ENCODE measurements at places on chromosomes 7 and 10. TPM values are rescaled to one million over a fixed set of nuclear protein-coding genes. Genes with fewer than 3 reads are reported as not detected.

Gene CYP26C1
- not detected for total RNA-seq

- H3K36me3 ChIP-seq, result no peaks in the 10 kb centered on the region
- H3K27me3 ChIP-seq, result no peaks in the 10 kb centered on the region
These were observed 94.3 kb upstream of the SDK1 start for GRCh38 chr7:3206771-3207191.

DNA sequence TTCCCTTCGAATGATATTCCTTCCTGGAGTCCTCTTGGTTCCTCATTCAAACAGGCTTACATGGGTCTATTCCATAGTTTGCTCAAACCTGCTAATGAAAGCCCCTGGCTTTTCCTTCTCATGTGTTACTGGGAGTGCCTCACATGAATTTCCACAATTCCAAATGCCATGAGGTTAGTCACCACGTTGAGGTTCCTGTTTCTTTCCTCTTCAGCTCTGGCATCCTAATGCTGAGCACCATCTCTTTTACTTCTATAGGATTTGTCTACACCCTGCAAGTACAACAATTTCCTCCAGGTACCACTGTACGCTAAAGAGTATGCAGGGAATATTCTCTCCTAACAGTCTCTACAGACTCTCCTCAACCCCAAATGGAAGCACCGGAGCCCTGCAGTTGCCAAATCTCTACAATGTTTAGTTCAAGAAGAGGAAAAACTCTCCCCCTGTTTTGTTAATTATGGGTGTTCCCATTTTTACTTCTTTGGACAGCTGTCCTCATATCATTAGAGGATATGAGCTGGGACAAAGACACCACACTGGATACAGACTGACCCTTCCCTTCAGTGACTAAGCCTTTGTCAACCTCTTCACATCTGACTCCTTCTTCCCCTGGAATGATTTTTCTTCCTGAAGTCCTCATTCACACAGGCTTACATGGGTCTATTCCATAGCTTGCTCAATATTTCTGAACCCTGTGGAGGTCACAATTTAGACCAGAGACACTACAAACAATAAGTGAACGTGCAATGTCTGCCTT lies 145.8 kb upstream of the BET1 start:
- H3K4me3 ChIP-seq, result no peak overlapping the region
- no peaks in the 10 kb centered on the region for H3K4me1 ChIP-seq
- no peaks in the 10 kb centered on the region for H3K27me3 ChIP-seq
- H3K36me3 ChIP-seq, result no peaks in the 10 kb centered on the region
- H3K27ac ChIP-seq, result no peak overlapping the region
- no peak for DNase-seq

Gene FZD8
- total RNA-seq, result 9.2 TPM

Gene SLC18A2
- total RNA-seq, result 0.42 TPM

GRCh38 chr7:69763513-69763912 lies 165.2 kb downstream of the AUTS2 start:
- no peak for DNase-seq
- H3K4me3 ChIP-seq, result no peak overlapping the region
- no peaks in the 10 kb centered on the region for H3K36me3 ChIP-seq
- peaks cover 1% of the 10 kb centered on the region for H3K4me1 ChIP-seq
- H3K27ac ChIP-seq, result no peak overlapping the region

All from tibial nerve (tissue), 4 donors.